T-helper 2 cell (primary cell): ENCODE measurements at places on chromosomes 7 and 10.

DNA sequence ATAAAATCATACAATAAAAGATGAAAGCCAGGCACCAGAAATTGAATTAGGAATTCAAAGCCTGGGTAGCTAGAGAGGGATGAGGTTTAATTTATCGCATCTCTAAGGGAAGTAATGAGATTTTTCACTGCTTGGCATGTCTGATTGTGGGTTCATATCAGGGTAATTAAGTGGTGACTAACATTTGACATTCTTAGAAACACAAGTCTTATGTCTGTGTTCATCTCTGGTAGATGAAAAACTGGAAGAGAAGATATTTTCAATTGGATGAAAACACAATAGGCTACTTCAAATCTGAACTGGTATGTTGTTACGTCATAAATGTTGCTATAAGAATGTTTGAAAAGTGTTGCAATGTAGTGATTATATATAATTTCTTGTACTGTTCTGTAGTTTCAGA lies 36.8 kb upstream of the ARMS2 start:
- no peak for DNase-seq

GRCh38 chr10:59561477-59562121 lies 148.1 kb downstream of the SLC16A9 start:
- DNase-seq: no peak

GRCh38 chr7:97119747-97120146 lies 2.2 kb downstream of the SDHAF3 start:
- no peak for DNase-seq

- no peak for DNase-seq
These were observed 5.5 kb upstream of the FAM131B start for GRCh38 chr7:143367972-143368371.

GRCh38 chr7:82528577-82529310 lies 85.2 kb upstream of the CACNA2D1 start:
- no peak for DNase-seq

- DNase-seq: no peak
These were observed 499.4 kb downstream of the RPS24 start for GRCh38 chr10:78533098-78533497.

- no peak for DNase-seq
These were observed 77.0 kb upstream of the FAM20C start for GRCh38 chr7:115274-115911.

- no peak for DNase-seq
These were observed 101.4 kb upstream of the PITRM1 start for GRCh38 chr10:3273966-3274365.

GRCh38 chr7:157514746-157515145 lies 177.9 kb downstream of the DNAJB6 start:
- no peak for DNase-seq

DNA sequence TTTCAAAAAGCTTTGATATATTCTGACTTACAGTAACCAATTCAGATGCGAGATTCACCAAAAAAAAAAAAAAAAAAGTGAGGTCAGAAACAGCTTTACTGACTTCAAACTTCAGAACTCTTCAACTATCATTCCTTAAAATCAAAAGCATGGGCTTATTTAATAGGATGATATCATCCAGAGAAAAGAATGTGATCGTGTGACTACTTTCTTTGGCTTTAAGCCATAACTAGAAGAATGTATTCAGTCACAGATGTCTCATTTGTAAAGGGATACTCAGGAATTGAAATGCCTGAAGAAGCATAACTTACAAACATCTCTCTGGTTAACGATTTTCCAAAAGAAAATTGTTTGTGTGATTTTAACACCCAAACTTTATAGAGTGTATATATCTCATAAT lies 11.5 kb downstream of the TPK1 start:
- DNase-seq: no peak

DNA sequence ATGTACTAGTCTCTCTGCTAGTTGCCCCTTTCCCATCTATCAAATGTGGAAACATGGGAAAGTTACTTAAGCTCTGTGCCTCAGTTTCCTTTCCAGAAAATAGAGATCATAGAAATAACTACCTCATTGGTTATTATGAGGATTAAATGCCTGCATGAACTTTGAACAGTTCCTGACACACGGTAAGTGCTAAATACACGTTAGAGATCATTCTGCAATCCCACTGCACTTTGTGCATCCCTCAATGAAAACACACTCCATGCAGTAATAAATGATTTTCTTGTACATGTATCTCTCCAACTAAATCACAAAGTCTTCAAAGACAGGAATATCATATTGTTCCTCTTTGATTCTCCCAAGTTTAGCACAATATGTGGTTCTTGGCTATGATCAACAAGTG lies 73.1 kb downstream of the PPP1R3C start:
- DNase-seq: no peak

DNA sequence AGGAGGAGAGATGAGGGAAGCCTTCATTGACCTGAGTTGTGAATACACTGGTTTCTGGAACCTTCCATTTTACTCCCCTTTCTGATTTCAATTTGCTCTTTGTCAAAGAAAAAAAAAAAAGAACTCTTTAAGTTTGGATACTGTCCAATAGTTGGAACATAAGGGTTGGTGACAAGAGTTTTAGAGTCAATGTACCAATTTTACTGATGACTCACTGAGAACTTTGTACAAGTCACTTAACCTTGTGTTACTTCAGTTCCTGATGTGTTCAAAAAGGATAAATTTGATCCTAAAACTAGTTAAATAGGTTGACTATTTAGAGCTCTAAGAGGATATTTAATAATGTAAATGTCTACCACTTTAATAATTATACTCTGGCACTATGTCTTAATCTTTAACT lies 4.1 kb upstream of the CDK14 start:
- no peak for DNase-seq

DNA sequence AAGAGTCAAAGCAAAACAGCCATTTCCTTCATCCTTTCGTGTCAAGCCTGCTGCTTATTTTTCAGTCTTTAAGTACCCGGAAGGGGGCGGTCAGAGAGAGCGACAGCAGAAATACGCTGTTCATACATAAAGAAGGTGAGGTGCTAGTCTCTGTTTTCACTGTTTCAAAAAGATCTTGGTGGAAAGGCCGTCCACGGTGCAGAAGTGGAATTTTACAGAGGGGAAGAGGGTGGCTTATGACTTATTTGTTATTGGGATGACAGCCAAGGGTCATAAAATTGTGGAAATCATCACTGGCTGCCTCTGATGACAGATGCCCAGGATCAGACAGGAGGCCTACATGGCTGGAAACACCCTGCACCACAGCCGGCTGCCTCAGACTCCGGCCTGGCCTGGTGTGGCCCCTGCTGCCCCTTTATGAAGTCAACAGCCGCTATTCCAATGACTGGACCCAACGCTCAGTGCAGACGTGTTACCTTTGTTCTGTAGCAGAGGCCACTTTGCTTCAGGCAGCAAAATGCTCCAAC lies 57.0 kb downstream of the HIPK2 start:
- DNase-seq: no peak

DNA sequence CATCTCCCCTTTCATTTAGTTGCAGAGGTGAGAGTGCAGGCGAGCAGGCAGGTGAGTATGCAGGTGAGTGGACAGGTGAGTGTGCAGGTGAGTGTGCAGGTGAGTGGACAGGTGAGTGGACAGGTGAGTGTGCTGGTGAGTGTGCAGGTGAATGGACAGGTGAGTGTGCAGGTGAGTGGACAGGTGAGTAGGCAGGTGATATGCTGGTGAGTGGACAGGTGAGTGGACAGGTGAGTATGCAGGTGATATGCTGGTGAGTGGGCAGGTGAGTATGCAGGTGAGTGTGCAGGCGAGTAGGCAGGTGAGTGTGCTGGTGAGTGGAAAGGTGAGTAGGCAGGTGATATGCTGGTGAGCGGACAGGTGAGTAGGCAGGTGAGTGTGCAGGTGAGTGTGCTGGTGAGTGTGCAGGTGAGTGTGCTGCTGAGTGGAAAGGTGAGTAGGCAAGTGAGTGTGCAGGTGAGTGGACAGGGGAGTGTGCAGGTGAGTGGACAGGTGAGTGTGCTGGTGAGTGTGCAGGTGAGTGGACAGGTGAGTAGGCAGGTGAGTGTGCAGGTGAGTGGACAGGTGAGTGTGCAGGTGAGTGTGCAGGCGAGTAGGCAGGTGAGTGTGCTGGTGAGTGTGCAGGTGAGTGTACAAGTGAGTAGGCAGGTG lies 165.6 kb downstream of the ADARB2 start:
- no peak for DNase-seq

GRCh38 chr7:80563561-80564327 lies 51.9 kb upstream of the GNAT3 start:
- no peak for DNase-seq

DNA sequence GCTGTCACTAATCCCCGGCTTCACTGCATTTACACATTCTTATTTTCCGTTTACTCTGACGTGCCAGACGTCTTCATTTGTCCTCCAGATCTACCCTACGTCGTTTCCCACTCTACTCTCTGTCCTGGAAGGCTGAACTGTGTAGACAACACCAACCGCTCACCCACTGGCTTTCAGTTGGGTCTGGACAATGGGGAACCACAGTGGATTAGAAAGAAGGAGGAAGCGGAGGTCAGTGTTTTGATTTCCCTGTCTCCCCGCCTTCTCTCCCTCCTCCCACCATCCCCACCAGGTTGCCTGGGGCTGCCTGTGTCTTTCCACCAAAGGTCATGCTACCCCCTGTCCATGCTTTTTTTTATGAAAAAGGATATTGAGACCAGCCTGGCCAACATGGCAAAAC lies 14.0 kb upstream of the CTBP2 start:
- DNase-seq: no peak

DNA sequence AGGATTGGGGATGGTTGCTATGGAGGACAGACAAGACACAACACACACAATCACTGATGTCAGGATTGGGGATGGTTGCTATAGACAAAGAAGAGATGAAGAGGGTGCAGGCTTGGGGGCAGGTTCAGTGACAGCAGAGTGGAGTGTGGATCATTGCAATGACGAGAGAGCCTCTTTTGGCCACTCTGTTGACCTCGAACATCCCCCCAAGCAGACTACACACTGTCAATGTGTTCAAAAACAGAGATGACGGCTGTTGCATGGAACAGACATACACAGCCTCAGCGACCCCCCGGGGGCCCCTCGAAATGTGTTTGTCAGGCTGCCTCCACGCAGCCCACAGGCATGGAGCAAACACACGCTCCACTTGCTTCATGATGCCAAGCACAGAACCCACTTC lies 133.0 kb downstream of the PTPRN2 start:
- no peak for DNase-seq

DNA sequence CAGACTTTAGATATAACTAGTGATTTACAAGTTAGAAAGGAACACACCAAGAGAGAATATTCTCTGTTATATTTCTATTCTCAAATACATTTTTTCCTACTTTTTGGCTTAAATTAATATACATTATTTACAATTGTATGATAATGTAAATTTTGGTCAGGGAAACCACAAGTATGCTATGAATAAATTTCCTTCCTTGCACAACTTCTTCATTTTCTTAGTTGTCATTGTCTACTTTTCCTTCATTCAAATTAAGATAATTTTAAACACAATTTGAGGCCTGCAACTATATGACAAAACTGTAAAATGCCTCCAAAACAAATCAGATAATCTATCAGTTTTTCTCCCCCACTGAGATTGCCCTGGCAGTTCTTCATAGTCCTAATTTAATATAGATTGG lies 131.3 kb downstream of the CDK14 start:
- DNase-seq: no peak

GRCh38 chr7:36285276-36285675 lies 104.4 kb upstream of the ANLN start:
- DNase-seq: no peak

GRCh38 chr10:97371696-97372095 lies 29.4 kb downstream of the RRP12 start:
- DNase-seq: no peak

GRCh38 chr10:101504438-101504837 lies 83.6 kb downstream of the POLL start:
- DNase-seq: no peak

GRCh38 chr7:27802999-27803398 lies 63.0 kb downstream of the TAX1BP1 start:
- no peak for DNase-seq

DNA sequence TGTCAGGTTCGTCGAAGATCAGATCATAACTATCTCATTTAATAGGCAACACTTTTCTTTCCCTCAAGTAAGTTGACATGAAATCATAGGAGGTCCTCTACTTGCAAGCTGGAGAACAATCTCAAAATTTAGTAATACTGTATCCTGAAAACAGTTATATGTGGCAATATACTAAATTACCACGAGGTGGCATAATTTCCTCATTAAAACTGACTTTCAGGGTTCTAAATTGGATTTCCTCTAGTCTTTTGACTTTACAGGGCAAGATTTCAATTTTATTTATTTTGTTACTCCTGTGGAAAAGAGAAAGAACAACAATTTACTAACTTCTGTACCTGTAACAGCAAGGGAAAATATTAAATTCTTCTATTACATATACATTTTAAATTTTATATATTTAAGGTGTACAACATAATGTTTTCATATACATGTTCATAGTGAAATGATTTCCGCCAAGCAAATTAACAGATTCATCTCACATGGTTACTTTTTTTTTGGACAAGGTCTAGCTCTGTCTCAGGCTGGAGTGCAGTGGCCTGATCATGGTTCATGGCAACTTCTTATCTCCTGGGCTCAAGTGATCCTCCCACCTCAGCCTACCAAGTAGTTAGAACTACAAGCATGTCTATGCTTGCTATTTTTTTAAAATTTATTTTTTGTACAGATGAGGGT lies 53.4 kb upstream of the CYP2C18 start:
- DNase-seq: no peak

DNA sequence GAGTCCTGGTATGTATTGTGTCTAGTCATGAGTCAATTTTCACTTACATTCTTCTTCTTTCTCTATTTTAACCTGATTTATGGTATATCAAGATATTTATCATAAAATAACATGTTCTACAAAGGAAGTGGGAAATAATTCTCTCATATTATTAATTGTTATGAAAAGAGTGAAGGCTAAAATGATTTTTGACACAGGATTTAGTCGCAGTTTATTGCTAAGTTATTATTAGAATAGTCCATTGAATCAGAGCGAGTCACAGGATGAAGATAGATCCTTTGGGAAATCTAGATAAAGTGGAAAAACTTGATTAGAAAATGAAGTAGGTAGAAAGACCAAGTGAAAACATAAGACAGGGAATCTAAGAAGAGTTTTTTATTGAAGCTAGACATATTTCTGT lies 184.3 kb upstream of the DGKB start:
- no peak for DNase-seq

DNA sequence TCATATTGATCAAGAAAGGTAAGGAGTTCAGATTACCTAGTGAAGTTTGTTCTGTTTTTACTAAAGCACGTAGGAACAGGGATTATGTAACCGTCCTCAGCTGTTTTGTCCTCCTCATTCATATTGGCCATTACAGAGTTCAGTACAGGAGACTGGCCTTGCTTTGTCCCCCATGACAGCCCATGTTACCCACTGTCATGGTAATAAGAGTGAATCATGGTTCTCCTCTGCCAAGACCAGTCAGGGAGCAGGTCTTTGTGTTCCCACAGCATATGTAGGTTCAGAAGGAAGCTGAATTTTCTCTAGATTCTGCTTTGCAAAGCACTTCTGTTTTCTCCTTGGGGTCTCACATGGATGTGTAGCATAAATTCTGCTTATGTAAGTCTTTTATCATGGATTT lies 106.2 kb upstream of the GPR141 start:
- DNase-seq: no peak

- no peak for DNase-seq
These were observed 2.5 kb downstream of the MAD1L1 start for GRCh38 chr7:2230226-2230625.
